ENCODE measurements at places on chromosomes 7 and 10. TPM values are rescaled to one million over a fixed set of nuclear protein-coding genes. Genes with fewer than 3 reads are reported as not detected.
A peak's percentile ranks its signal among the peaks of the same experiment; 100 is the strongest.

- H3K36me3 ChIP-seq: no peaks in the 10 kb centered on the region
- H3K27me3 ChIP-seq: no peaks in the 10 kb centered on the region
These were observed 84.6 kb downstream of the XPNPEP1 start for GRCh38 chr10:109838592-109839244.

DNA sequence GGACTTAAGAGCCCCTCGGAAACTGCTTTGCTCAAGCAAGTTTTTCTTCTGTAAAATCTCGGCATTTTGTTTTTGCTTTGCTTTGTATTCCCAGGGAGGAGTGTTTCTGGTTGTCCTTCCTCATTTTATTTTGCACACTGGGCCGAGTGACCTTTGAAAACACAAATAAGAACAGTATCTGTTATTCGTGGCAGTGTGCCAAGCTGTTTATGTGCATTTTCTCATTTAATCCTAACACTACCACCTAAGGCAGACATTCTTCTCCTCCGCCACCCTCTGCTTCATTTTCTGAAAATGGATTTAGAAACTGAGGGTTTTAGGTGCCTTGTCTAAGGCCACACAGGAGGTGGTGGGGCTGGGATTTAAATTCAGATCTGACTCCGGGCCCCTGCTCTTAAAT is 218.5 kb downstream of the TCF7L2 start:
- H3K4me1 ChIP-seq: no peaks in the 10 kb centered on the region
- no peak overlapping the region for H3K4me3 ChIP-seq
- no peak for DNase-seq
- H3K27me3 ChIP-seq: no peaks in the 10 kb centered on the region

NAT16 gene
- total RNA-seq: not detected

DNA sequence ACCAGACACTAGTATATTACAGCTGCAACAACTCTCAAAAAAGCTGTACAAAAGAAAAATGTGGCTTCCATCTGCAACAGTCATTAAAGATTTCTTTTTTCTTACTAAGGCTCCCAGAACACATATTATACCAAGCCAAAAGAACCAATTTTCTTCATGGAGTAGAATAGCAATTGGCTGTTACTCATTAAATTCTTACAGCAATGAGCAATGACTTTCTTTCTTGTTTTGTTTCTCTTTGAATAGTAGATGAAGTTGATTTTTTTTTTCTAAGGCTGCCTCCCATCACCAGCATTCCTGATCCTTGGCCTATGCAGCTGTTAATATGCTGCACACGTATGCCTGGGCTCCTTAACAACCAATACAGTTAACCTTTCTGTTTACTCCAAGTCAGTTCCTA is 36.6 kb upstream of the SPOCK2 start:
- no peaks in the 10 kb centered on the region for H3K27me3 ChIP-seq
- no peak overlapping the region for H3K27ac ChIP-seq
- DNase-seq: no peak
- H3K4me3 ChIP-seq: no peak overlapping the region

DNA sequence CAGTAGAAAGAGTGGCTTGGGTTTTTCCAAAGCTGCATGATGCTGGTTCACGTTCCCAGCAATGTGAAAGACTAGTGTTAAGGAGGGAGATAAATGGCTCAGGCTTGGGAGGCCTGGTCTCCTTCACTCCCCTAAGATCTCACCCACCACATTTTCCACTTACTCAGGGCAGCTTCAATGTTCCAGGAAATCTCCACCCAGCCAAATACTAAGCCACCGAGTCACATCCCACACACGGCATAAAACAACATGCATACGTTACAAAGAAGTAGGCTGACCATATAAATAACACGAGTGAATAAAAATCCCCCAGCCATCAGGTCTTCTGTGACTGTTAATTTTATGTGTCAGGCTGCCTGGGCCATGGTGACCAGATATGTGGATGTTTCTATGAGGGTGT is 303.5 kb downstream of the SFMBT2 start:
- H3K27ac ChIP-seq: no peak overlapping the region
- H3K4me1 ChIP-seq: no peaks in the 10 kb centered on the region
- no peaks in the 10 kb centered on the region for H3K36me3 ChIP-seq
- DNase-seq: no peak
- H3K4me3 ChIP-seq: no peak overlapping the region

- no peak overlapping the region for H3K4me3 ChIP-seq
- no peaks in the 10 kb centered on the region for H3K36me3 ChIP-seq
- H3K27ac ChIP-seq: no peak overlapping the region
- no peaks in the 10 kb centered on the region for H3K27me3 ChIP-seq
- DNase-seq: no peak
- no peaks in the 10 kb centered on the region for H3K4me1 ChIP-seq
These were observed 18.0 kb downstream of the TAS2R40 start for GRCh38 chr7:143239813-143240212.

DNA sequence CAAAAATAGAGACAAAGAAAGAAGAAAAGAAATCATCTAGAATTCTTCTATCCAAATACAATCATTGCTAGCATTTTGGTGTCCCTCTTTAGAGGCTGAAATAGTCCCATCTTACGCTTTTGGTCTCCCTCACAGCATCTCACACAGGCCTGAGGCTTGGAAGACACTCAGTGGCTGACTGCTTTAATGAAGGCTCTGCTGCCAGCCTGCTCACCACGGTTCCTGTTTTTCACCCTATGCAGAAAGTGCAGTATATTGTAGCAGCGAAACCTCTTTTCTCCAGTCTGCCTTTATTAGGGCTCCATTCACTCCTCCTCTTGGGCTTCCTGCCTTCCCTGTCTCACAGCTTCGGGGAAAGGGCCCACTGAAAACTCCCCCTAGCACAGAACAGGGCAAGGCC is 102.2 kb downstream of the JCAD start:
- no peak overlapping the region for H3K27ac ChIP-seq
- H3K27me3 ChIP-seq: no peaks in the 10 kb centered on the region
- H3K4me1 ChIP-seq: no peaks in the 10 kb centered on the region
- no peaks in the 10 kb centered on the region for H3K36me3 ChIP-seq
- H3K4me3 ChIP-seq: no peak overlapping the region
- no peak for DNase-seq

- peaks cover 7% of the 10 kb centered on the region for H3K36me3 ChIP-seq
- peaks cover 31% of the 10 kb centered on the region for H3K4me1 ChIP-seq
- no peak for DNase-seq
- no peak overlapping the region for H3K27ac ChIP-seq
These were observed 53.9 kb downstream of the SHH start for GRCh38 chr7:155758348-155758747.

MUC3A gene
- total RNA-seq: 0.49 TPM

TRPV5 gene
- total RNA-seq: not detected

DNA sequence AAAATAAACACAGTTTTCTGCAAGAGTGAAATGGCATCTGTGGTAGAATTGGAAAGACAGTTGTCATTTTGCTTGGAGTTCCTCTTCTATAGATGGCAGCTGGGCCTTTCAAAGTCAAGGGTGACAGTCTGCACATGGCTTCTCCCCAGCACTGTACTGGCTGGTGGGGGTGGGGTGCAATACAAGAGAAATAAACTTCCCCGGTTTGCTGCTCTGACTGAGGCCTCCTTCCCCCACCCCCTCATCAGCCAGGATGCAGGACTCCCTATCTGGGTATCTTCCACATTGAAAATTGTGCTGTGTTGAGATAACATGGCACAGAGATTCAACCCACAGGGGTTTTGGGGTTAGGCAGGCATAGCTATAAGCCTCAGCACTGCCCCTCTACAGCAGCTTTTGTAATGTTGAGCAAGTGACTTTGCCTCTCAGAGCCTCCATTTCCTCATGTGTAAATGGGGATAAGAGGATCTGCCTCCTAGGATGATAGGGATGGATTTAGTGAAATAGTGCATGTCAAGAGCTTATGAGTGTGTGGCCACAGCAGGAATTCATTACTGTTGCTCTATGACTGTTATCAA is 85.8 kb upstream of the WDR11 start:
- H3K27ac ChIP-seq: no peak overlapping the region
- no peaks in the 10 kb centered on the region for H3K4me1 ChIP-seq
- no peak for DNase-seq
- no peak overlapping the region for H3K4me3 ChIP-seq

CRYGN gene
- not detected for total RNA-seq

DNA sequence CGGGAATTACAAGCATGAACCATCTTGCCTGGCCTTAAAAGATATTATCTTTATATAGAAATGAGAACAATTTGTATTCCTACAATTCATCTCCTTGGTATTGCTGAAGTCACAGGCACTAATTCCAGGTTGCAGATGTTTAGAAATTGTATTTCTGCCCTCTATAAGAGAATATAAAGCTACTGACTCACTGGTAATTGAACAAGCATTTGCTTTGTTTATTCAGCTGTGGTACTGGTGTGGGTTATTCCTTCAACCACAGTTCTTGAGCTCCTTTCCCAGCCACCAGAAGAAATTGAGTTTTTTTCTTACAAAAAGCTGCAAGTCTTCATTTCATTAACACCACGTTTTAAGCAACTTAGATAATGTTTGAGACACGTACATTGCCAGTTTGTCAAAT is 29.0 kb upstream of the MPP7 start:
- H3K4me3 ChIP-seq: no peak overlapping the region
- no peaks in the 10 kb centered on the region for H3K27me3 ChIP-seq
- peaks cover 17% of the 10 kb centered on the region for H3K4me1 ChIP-seq
- no peaks in the 10 kb centered on the region for H3K36me3 ChIP-seq

- H3K4me3 ChIP-seq: no peak overlapping the region
- H3K4me1 ChIP-seq: no peaks in the 10 kb centered on the region
- H3K27ac ChIP-seq: no peak overlapping the region
- DNase-seq: no peak
- no peaks in the 10 kb centered on the region for H3K36me3 ChIP-seq
These were observed 435.4 kb upstream of the CNTNAP2 start for GRCh38 chr7:145681159-145681558.

GRCh38 chr10:92150823-92151222 is 140.1 kb downstream of the CPEB3 start:
- no peak for DNase-seq
- no peaks in the 10 kb centered on the region for H3K4me1 ChIP-seq
- H3K36me3 ChIP-seq: no peaks in the 10 kb centered on the region
- no peak overlapping the region for H3K27ac ChIP-seq
- H3K27me3 ChIP-seq: no peaks in the 10 kb centered on the region
- H3K4me3 ChIP-seq: no peak overlapping the region

DNA sequence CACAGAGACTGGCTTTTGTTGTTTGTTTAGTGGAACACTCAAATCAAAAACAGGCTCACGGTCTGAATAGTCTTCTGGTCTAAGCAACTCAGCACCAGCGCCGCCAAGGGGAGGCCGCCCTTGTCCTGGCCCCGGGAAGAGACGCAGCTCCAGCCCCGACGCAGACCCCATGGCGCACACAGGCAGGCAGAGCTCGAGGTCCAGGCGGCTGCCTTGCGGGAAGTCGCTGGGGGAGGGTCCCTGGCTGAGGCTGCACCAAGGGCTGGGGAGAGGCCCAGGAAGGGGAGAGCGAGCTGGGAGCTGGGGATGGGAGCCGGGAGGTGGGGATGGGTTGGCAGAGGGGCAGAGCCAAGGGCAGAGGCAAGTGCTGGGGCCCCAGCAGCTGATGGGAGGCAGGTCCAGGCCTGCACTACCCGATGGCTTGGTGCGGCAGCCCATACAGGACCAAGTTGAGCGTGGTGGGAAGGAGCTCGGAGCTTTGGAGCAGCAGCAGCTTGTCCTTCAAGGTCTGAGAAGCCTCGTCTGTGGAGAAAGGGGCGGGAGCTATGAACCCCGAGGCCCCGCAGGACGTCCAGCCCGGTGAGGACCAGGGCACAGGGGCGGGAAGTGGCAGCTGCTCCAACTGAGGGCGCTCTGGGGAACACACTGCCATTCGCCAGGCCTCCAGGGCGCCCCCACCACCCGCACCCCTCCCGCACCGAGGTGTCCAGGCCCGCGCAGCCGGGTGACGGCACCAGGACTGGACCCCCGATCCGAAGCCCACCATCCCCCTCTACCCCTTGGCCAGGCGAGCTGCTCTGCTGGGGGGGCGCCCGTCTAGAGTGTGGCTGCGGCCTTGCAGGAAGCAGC is 22.7 kb upstream of the NKX6-2 start:
- no peak overlapping the region for H3K27ac ChIP-seq
- no peak for DNase-seq
- H3K4me3 ChIP-seq: no peak overlapping the region
- H3K27me3 ChIP-seq: no peaks in the 10 kb centered on the region
- H3K36me3 ChIP-seq: no peaks in the 10 kb centered on the region
- no peaks in the 10 kb centered on the region for H3K4me1 ChIP-seq

NAPEPLD gene
- total RNA-seq: 15.0 TPM

GRCh38 chr10:103458720-103459119 is at the start of gene CALHM1:
TSS of gene CALHM1 (minus strand) at chr10:103458900. CDS start at chr10:103458751, 149 bp downstream.
- H3K27ac ChIP-seq: no peak within 1 kb of the TSS
- no peak within 1 kb of the TSS for H3K4me3 ChIP-seq
- no peaks in the 10 kb centered on the region for H3K4me1 ChIP-seq
- DNase-seq: no peak
- H3K36me3 ChIP-seq: no peaks in the 10 kb centered on the region

PON1 gene
- not detected for total RNA-seq

OR9A2 gene
- not detected for total RNA-seq

- DNase-seq: no peak
- no peak overlapping the region for H3K4me3 ChIP-seq
- H3K36me3 ChIP-seq: no peaks in the 10 kb centered on the region
- peaks cover 7% of the 10 kb centered on the region for H3K4me1 ChIP-seq
- no peaks in the 10 kb centered on the region for H3K27me3 ChIP-seq
- H3K27ac ChIP-seq: peak overlapping the region; percentile 27
These were observed 267.1 kb downstream of the PRPF18 start for GRCh38 chr10:13853854-13854253.

- no peak overlapping the region for H3K27ac ChIP-seq
- no peak for DNase-seq
- no peaks in the 10 kb centered on the region for H3K27me3 ChIP-seq
- no peaks in the 10 kb centered on the region for H3K36me3 ChIP-seq
These were observed 1231.1 kb upstream of the CELF2 start for GRCh38 chr10:9786576-9786975.

DNA sequence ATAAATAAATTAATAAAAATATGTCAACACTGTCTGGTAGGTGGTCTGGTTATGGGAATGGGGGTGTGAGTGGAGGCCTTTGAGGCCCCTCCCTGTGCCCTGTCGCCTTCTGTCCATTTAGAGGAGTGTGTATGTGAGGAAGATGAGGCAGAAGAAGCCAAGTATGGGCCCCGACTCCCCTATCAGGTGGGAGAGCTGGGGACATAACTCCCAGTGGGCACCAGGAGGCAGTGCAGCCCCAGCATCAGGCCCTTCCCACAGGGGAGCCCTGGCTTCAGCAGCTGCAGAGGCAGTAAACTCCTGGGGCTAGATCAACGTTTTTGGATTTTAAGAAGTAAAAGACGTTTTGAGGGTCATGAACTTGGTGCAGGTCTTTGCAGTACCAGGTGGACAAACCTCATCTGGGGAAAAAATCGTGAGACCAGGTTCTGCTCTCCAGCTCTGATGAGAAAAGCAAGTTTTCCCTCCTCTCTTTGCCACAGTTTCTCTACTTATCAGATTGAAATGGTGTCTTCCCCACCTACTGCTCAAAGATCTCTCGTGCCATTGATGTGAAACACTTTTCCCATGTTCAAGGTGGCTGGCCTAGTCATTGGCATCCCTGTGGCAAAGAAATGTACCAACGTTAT is 167.8 kb upstream of the EEPD1 start:
- no peaks in the 10 kb centered on the region for H3K36me3 ChIP-seq
- no peaks in the 10 kb centered on the region for H3K27me3 ChIP-seq
- H3K4me3 ChIP-seq: no peak overlapping the region
- no peaks in the 10 kb centered on the region for H3K4me1 ChIP-seq

- no peaks in the 10 kb centered on the region for H3K27me3 ChIP-seq
- DNase-seq: peak; percentile 87
- no peaks in the 10 kb centered on the region for H3K4me1 ChIP-seq
- H3K4me3 ChIP-seq: no peak overlapping the region
- H3K36me3 ChIP-seq: no peaks in the 10 kb centered on the region
These were observed 4.4 kb downstream of the TBATA start for GRCh38 chr10:70780772-70781171.

Data from vagina (tissue), 2 donors.